ENCODE measurements at places on chromosomes 1 and 21.

DNA sequence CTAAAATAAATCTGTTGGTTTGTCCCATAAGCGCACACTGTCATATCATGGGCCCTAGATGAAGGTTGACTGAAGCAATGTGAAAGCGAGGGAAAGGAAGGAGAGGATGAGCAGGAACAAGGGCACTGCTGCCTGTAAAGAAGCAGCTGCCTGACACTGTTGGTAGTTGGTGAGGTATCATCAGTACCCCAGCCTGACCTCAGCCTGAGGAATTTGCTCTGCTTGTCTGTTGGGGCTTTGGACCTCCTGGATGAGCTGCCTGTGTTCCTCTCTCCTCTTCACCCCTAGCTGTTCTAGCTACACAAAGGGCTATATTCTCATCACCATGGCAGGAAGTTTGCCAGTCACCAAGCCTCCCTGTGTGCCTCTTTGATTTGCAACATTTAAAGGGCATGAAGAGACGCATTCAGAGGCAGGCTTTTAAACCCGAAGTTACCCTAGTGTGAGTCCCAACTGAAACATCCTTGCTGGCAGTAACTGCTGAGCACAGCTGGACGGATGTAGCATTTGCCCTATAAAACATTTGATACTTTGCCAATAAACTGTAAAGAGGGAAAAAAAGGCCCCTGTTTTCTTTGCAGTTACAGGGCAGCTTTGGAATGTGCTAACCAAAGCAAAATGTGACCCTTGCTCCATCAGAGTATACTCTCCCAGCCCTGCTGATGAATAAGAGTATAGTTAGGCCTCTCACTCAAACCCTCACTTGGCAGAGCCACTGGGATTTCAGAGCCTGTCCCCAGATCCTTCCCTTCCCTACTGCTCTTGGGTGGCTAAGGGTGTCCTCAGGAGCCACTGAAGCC lies 22.2 kb upstream of the SPATA6 start:
- no peak for DNase-seq

- no peak for DNase-seq
Observed at GRCh38 chr1:46461809-46462448, 27.7 kb upstream of the DMBX1 start.

- no peak for DNase-seq
Observed at GRCh38 chr1:32848354-32849063, 22.2 kb downstream of the FNDC5 start.

GRCh38 chr1:174890024-174890423 lies 109.7 kb upstream of the CACYBP start:
- DNase-seq: no peak

DNA sequence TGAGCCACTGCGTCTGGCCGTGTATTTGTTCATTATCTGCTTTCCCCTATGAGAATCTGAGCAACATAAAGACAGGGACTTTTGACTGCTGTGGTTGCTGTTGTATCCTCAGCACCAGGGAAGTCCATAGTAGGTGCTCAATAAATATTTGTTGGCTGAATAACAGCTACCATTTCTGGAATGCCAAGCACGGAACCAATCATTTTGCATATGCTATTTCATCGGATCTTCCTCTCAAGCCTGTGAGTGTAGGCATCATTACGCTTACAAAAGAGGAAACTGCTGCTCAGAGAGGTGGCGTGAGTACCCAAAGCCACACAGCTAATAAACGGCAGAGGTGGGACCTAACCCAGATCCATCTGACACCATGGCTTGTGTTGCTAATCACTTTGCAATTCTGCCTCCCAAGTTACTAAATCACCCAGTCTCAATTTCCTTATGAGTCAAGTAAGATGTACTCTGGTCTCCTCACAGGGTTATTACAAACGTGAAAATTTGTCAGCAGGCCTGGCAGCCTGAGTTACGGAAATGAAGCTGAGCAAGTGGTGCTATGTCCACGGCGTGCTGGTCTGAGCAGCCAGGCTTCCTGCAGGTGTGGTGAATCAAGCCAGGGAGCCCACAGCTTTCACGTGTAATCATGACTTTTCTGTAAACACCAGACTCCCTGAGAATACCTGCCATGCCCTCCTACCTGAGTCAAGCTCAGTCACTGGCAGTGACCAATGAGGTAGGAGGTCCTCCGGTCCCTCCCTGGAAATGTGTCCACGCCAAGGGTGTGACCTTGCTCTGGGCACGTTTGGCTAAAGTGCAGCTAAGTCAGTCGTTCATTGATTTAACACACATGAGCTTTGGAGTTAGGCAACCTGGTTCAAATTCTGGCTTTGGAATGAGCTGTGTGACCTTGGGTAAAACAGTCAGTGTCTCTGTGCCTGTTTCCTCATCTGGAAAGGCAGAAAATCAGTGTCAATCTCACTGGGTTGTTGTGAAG lies 4.8 kb upstream of the RHCE start:
- no peak for DNase-seq

GRCh38 chr21:34345091-34345871 lies 18.5 kb upstream of the KCNE2 start:
- no peak for DNase-seq
